ENCODE measurements at places on chromosomes 5 and 9.
A peak's percentile ranks its signal among the peaks of the same experiment; 100 is the strongest.

- DNase-seq: peak; percentile 79
These were observed 3.5 kb upstream of the RNF20 start for GRCh38 chr9:101530076-101530711.

GRCh38 chr9:117305454-117305853 is 109.4 kb downstream of the ASTN2 start:
- no peak for DNase-seq

DNA sequence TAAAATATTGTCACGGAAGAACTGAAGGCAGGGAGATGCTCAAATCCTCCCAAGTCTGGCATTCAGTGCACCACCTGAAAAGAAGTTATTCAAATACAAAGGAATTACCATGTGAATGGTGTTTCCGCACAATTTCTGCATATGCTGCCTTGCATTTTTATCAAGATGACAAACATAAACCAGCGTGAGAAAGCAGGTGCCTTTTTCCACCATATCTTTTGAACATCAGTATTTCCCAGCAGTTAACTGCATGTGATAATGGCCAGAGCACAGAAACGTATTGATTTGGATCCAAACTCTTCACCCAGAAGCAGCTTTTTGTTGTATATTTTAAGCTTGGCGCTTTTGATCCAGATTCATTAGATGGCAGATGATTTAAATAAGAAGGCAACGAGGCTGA is 808.0 kb downstream of the TLE1 start:
- no peak for DNase-seq

- no peak for DNase-seq
These were observed 72.8 kb upstream of the PARP8 start for GRCh38 chr5:50593681-50594080.

GRCh38 chr5:131756942-131757341 is 39.9 kb downstream of the FNIP1 start:
- DNase-seq: no peak

GRCh38 chr5:41404757-41405156 is 105.6 kb downstream of the PLCXD3 start:
- DNase-seq: no peak

- DNase-seq: no peak
These were observed 280.0 kb downstream of the HINT1 start for GRCh38 chr5:130885027-130885426.

DNA sequence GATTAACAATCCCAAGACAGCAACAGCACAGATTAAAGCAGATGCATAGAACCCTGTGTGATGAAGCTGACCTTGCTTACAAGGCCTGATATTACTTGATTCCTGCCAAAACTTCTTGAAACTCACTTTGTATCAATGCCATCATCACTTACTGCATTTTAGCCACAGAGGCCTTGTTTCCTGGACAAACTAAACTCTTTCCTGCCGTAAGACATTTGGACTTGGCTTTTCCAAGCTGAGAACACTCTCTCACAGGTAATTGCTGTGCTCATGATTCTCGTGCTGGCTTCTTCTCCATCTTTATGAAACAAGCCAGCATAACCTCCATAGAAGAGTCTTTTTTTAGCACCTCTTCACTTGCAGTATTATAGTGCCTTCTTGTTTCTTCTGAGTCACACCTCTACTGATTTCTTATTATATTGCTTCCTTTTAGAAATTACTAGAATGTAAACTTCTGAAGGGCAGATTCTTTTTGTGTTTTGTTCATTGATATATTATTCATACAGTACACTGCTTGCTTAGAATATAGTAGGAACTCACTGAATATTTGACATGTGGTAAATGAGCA is 456.5 kb upstream of the ZNF608 start:
- no peak for DNase-seq

DNA sequence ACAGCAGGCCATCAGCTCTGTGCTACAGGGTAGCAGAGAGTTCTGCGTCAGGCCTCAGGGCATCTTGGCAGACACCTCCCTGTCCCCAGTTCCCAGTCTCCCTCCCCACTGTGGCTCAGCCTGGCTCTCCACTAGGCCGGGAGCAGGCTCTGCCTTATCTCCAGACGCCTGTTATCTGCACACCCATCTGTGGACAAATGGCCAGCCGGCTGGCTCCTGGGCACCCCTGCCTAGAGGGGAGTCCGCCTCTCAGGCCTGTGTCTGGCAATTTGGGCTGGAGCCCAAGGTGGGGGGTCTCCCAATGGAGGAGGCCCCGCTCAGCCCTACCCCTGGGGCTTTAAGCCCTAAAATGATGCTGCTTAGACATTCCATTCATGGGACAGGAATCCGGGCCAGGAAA is 39.2 kb upstream of the HAND1 start:
- DNase-seq: no peak

DNA sequence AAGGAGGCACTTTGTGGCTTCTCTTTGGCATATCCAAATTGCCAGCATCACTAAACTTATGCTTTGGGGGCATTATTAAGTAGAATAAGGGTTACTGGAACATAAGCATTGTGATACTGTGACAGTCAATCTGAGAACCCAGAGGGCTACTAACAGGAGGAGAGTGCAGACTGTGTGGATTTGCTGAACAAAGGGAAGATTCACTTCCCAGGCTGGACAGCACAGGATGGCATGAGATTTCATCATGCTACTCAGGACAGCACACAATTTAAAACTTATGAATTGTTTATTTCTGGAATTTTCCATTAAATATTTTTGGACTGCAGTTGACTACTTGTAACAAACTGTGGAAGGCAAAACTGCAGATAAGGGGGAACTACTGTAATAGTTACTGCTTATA is 212.5 kb downstream of the TMC1 start:
- DNase-seq: no peak

DNA sequence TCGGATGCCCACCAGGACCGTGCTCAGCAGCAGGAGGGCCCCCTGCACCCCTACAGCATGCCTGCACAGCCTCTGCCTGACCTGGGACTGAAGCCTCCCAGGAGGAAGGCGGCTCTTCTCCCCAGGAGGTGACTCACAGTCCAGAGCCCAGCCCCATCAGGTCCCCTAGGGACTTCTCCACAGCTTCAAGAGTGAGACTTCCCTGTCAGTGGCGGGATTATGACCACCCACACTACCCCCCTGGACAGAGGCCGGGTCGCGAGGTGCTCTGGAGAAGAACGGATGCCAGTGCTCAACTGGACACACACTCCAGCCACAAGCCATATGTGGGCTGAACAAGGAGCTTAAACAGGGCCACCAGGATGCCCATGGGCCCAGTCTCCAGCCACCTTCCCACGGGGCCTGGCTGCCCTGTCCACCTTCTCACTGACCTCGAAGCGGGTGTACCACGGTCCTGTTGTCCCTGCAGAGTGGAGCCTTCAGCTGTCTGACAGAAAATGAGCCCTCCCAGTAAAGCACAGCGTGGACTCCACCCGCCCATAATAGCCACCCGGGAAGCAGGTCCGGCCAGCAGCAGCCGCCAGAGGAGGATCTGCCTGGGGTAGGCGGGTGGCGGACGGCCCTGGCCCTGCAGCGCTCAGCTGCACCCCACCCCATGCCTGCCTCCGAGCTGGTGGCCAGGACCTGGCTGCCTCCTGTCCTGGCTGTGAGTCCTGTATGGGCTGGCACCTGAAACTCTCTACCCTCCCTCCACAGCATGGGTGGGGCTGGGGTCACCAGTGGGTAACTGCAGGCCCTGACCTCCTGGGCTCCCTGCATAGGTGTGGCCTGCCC is 54.7 kb downstream of the SEMA4D start:
- no peak for DNase-seq

DNA sequence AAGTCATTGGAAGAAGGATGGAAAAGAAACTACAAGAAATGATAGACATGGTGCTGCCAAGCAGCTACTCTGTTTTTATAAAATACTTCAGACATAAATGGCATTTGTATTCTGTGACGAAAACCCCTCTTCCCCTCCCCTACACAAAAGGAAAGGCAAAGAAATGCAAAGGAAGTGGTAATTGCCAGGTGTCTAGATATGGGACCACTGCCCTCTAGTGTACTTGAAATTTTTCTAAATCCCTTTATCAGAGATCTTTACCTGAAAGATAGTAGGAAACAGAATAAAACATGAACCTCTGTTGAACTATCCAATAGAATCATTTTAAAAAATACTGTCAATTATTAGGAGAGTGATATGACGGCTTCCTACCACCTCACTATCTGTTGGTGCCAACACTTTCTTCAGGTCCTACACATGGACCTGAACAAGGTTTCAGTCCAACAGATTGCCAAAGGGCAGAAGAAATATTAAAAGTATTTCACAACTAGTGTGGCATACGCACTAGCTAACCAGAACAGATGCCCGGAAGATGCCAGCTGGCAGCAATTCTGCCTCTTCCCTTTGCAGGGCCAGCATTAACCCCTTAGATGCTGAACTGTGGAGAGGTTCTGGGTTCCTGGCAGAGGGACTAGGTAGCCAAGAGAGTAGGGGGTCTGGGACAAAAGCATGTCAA is 104.1 kb downstream of the TSSK1B start:
- no peak for DNase-seq

GRCh38 chr5:42593591-42593990 is 163.0 kb upstream of the CCDC152 start:
- DNase-seq: no peak

GRCh38 chr5:159286420-159287035 is 23.4 kb downstream of the UBLCP1 start:
- no peak for DNase-seq

DNA sequence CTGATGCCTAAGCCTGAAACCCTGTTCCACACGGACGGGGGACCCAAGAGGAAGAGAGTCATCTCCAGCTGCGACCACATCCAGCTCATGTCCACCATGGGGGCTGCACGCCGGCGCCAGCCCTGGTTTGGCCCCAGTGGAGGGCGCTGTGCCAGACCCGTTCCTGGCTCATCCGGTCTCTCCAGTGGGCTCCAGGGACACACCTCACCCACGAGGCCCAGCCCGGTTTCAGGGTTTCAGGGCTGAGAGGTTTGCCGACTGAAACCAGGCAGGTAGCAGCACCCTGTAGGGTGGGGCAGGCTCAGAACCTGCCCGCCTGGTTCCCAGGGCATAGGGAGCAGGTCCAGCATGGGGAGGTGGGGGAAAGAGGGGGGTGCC is 71.4 kb upstream of the STXBP1 start:
- no peak for DNase-seq

DNA sequence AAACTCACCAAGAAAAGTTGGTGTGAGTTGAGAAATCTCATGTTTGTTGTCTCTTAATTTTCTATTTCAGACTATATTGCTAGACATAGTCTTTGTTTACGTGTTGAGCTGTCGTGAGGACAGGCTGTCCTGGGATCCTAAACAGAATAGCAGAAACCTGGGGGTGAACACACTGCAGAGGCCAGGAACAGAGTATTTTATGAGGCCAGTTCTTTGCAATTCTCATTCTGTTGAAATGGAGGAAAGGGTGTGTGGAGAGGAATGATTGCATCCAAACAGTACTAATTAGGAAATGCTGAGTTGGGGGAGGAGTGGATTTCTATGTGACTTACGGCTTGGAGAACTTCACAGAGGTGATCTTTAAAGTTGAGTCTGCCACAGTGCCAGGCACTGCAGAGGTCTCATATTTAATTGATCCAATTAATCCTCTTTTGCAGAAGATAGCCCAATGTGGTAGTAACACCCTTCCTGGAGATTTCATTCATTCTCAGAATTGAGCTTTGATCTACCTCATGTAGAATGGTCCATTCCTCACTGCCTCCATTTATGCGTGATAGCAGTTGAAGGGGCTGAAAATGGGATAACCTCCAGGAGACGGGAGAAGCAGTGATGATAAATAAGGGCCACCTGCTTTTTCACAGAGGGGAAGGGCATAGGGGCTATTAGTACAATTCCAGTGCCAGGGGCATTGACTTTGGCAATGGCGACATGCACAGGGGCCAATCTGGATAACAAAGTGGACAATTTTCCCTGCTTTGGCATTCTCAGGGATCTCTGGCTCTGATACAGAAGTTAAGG is 84.7 kb upstream of the TNFAIP8 start:
- no peak for DNase-seq

DNA sequence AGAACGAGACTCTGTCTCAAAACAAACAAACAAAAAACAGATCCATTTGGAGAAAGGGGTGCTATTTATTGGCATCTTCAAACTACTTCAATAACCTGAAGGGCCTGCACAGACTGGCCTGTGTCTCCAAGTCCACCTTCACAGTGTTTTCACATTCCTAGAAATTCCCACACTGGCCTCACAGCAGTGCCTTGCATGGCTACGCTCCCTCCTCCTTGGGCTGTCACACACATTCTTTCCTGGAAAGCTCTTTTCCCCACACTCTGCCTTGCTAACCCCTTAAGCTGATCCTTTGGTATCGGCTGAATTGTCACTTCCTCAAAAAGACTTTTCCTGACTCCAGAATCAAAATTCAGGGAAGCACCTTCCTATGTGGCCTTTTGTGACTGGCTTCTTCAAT is 19.8 kb downstream of the FAM151B start:
- DNase-seq: no peak

DNA sequence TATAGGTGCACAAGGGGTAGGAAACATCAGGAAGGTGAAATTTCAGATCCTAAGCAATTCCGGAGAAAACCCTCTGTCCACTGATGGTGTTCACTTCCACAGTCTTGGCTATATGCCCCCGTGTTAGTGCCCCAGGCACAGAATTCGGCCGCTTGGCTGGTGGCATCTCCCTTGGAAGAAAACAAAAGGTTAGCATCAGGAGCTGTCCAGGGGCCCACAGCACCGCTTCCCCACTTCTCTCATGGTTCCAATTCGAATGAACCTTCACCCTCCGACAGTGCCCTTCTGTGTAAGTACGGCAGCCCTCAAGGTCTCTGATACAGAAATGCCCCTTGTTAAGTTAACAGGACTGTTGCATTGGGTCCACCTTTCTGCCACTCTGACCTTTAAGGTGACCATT is 409.0 kb downstream of the GADD45G start:
- no peak for DNase-seq

DNA sequence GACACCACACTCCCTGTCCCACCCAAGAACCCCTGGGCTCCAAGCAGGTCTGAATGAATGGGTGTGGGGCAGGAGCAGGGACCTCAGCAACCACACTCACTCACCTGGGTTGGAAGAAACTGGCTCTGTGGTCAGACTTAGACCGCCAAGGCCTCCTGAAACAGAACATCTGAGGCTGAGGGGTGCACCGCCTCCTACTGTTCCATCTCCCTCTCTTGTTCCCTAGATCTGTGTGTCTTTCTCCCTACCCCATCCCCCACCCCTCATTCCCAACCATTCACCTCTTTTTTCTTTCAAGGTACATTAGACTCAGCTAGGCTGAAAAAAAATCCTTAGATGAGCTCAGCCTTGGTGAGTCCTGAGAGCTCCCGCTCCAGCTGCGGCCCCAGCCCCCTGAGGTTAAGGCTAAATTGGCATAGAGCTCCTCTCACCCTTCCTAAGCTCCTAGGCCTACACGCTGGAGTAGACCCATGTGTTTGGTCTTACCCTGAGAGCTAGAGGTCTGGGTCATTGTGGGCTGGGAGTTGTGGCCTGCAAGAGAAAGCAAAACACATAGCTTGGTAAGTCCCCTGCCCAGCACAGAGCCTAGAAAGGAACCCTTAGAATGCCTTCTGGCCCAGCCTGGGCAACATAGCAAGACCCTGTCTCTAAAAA is 4.8 kb downstream of the ECSCR start:
- DNase-seq: no peak

DNA sequence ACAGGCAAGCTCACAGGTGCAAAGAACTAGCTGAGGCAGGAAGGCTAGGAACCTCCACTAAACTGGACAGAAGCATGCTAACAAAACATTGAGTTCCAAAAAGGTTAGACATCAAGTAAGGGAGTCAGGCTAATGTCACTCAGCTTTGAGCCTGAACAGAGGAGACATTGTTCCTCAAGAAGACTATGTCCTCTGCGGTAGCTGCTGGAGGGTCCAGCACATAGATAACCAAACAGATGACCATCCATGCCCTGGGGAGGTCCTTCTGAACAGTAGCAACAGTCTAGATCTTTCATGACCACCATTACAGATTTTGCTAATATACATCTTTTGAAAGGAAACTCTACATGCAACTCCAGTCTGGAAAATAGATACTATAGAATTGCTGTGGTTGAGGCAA is 57.7 kb downstream of the CYSTM1 start:
- no peak for DNase-seq
